Hematopoietic multipotent progenitor cell treated with erythropoietin and hydrocortisone succinate and interleukin-3 and kit ligand, for 6 days (in vitro differentiated cells): ENCODE measurements at places on chromosomes 4 and X.

DNA sequence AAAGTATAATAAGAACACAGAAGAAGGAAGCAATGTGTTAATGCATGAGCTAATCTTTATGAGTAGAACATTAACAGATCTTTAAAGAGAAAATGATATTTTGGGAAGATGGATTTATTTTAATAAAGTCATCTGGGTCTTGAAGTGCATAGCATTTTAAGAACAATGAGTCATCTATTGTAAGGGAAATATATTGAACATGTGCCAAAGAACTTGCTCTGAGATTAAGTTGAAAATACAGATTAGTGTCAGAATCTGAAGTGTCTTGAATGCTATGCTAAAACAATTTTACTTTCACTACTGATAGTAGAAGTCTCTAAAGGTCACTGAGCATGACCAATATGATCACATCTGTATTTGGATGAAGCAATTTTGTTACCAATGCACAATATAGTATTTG, 776.7 kb upstream of the GRID2 start:
- no peak for DNase-seq

DNA sequence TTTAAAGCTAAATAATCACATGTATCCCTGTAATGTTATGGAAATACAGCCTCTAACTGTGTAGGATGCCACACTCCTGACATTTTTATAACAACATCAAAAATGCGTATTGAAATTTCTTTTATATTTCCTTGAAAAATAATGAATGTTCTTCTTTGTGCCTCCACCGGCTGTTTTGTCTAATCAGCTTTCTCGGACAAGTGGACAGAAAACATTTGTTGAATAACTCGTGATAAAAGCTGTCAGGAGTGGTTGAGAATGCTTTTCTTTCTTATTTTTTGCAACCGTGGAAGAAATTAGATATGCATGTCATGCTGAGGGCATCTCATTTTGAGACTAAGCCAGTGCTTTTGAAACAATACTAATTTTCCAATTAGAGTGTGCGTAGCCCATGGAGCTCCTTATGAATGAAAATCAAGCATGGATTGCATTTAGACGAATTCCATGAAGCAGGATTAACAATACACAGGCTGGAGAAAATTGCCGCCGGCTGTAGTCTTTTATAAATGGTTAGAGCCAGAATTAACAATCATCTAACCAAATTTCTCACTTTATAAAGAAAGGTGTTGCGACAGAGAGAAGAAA, 614.5 kb upstream of the LCORL start:
- DNase-seq = no peak

GRCh38 chrX:42797651-42798269, 19.8 kb upstream of the PPP1R2C start:
- DNase-seq = no peak

GRCh38 chr4:23219779-23220408, 527.2 kb downstream of the GBA3 start:
- no peak for DNase-seq

DNA sequence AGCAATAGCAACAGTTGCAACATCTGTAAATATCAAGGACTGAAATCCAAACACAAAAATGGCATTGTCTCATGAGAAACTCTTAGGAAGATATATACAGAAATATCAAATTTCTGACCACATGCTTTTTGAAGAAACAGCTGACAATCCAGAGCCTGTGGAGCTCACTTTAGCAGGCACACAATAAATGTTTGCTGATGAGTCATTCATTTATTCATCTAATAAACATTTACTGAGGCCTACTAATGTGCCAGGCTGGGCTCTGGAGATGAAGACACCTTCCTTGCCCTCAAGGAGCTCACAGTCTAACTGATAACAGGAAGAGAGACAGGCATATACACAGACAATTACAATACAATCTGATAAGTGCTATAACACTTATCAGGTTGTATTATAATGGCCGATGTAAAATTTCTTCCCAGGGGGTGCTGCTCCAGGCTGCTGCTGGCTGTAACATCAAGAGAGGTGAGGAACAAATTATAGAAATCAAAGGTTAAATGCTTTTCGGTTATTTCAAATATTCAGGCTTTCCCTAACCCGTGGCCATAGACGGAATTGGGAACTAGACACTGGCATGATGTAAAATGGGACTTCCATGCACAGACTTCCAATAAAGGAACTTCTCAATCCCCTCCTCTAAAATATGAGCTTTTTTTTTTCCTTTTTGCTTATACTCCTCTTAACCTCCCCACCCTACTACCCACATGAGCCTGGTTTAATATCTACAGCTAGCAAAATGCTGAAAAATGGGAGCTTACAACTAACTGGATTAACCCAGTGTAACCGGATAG, 16.8 kb upstream of the ZCCHC13 start:
- no peak for DNase-seq

- DNase-seq = no peak
Measured at GRCh38 chr4:73743795-73744194, 3.4 kb downstream of the CXCL8 start.

DNA sequence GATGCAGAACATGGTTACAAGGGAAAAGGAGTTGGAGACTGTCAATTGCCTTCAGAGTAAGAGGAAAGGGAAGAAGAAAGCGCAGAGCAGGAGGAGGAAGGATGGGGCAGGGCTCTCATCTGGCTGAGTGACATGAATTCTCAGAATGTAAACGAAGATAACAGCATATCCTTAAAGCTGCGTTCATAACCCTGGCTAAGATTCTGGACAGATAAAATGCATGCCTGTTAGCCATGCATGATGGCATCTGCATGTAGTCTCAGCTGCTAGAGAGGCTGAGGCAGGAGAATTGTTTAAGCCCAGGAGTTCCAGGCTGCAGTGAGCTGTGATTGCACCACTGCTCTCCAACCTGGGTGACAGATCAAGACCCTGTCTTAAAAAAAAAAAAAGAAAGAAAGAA, 493.5 kb upstream of the PRKX start:
- DNase-seq = no peak

DNA sequence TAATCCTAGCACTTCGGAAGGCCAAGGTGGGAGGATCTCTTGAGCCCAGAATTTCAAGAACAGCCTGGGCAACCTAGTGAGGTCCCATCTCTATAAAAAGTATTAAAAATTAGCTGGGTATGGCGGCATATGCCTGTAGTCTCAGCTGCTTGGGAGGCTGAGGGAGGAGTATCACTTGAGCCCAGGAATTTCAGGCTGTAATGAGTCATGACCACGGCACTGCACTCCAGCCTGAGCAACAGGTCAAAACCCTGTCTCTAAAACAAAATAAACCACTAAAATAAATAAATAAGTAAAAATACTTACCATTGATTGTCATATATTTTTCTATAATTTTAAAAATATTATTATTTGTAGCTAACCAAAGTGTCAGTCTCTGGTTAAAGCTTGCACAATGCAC, 315.6 kb upstream of the SMIM31 start:
- DNase-seq = no peak

DNA sequence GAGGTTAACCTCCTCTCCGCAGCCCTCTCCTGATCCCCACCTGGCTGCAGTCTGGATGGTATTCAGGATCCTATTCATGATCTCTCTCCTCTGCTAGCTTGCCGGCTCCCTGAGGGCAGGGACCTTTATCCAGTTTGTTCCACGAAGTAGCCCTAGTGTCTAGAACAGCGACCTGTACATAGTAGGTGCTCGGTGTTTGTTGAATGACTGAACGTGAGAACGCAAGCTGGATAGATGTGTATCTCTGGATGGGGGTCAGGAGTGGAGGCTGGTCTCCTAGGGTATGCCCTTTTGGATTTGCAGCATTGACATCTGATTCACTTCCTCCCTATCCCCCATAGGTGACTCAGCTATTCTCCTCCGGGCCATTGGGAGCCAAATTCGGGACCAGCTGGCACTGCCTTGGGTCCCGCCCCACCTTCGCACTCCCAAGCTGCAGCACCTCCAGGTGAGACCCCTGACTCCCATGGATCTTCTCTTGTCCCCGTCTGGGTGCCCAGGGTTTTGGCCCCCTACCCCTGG, 7.3 kb downstream of the CCDC22 start:
- no peak for DNase-seq

DNA sequence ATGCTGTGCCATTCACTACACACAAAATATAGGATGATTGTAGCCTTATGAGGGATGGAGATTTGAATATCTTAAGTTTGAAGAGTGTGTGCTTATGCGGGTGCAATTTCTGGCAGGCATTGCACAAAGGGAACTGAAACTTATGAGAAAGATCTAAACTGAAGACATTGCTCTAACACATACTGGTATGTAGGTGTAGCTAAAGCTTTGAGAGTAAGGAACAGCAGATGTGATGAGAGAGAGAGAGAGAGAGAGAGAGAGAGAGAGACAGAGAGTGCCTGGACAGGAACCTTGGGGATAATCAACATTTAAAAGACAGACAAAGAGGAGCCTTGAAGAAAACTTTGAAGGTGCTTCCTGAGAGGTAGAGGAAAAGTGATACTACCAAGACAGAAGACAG, 379.7 kb downstream of the SPRY1 start:
- no peak for DNase-seq

DNA sequence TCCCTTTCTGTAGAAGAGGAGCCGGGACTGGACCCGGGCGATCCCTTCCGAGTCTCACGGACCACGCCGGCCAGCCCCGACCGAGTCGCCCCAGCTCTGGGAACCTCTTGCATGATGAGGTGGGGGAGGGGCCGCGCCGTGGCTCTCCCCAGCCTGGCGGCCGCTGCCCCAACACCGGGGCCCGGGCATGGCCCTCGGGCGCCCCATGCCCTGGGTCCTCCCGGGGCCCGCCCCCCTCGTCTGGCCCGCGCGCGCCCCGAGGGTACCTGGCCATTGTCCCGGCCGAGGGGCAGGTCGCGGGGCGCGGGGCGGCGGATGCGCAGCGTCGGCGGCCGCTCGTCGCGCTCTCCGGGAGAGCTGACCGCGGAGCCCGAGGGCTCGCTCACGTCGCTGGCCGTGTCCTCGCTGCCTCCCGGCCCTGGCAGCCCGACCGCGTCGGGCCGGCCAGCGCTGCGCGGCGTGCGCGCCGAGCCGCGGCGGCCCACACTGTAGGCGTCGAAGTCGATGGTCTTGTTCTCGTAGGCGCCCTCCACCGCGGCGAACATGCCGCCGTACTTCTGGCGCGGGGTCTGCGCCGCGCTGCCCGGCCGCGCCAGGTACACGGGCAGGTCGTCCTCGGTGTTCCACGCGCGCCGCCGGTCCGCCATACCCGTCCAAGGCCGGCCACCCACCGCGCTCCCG, 423 bp downstream of the CRMP1 start:
- no peak for DNase-seq

GRCh38 chrX:17529151-17529745, 154.2 kb downstream of the NHS start:
- DNase-seq = no peak

GRCh38 chr4:145797278-145797677, 117.3 kb downstream of the C4orf51 start:
- no peak for DNase-seq

DNA sequence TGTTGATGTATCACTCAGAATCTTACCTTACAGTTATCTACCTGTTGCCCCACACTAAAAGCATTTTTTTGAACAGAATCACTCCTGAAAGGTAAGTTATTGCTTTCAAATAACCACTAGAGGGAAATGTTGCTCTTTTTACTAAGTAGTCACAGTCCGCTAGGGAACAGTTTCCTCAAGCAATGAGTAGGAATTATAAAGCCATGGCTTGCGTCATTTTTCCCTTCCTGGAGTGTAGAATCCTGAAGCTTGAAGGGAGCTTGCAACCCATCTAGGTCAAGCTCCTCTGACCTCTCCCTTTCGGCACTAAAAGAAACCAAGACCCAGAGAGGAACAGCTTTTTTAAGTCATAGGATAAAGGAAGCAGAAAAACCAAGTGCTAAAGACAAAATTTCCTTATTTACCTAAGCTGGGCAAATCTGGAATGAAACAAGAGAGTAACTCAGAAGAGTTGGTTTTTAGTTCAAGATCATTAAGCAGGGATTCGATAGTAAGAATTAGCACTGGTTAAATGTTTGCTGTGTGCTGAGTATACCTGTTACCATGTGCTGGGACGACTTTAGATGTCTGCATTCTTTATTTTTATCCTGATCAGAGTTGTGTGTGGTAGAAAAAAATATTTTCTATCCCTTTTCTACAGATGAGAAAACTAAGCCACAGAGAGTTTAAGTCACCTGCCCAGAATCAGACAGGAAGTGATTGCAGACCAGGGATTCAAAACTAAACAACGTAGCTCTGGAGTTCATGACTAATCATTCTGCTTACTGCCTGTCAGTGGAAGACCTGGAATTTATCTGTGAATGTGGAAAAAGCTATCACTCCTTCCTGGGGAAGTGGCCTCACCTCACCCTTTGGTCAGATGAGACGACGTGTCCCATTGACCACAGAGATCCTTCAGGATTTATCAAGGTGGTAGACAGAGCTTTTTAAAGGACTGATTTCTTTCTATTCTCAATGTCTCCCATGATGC, 631.5 kb downstream of the RAB28 start:
- peak; percentile 69 for DNase-seq

- peak; percentile 24 for DNase-seq
Measured at GRCh38 chr4:182642831-182643230, 274.4 kb downstream of the DCTD start.

DNA sequence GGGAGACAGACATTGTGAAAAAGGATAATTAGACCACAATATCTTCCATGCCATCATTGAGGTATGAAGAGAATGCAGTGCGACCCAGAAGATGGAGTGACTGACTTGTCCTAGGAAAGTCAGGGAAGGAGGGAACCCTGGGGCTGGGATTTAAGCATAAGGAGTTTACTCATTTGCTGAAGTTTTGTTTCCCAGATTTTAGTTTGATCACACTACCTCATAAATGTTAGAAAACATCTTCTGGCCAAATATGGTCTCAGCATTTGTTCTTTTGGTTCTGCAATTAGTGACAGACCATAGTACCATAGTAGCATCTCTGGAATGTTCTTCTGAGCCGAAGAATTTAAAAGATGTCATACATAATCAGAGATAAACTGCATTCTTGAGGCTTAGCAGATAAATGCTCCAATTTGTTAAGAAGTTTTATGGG, 96.5 kb upstream of the PGRMC2 start:
- DNase-seq = no peak

DNA sequence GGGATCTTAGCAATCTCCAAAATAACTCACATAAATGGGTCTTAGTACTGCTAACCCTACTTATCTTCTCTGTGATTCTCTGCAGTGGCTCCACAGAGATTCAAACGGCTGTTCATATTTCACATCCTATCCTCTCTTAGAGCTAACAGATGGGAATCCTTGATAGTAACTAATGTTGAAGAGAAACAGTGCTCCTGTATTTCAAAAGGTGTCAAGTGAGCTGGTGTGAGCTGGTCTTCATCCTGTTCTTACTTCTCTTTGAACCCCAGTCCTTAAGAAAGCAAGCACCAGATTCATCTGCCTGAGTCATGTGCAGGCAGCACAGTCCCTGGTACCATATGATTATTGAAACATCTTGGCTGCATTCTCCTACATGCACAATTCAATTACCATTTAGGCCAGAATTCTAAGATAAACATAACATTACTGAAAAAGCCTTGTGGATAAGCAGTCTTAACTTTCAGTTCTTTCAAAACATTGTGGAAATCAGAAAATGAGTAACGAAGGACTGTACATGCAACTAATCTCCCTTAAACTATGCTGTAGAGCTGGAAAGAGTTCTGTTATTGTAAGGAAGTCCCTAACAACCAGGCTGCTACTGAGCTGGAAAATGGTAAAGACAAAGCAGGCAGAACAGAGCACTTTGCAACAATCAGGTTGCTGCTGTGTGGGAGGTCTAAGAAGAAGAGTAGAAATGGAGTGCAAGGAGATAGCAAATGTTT, 153.1 kb downstream of the NPNT start:
- DNase-seq = no peak
